ENCODE measurements at places on chromosomes 2 and 18.

- H3K27ac ChIP-seq, result no peak overlapping the region
- no peaks in the 10 kb centered on the region for H3K36me3 ChIP-seq
- H3K4me3 ChIP-seq, result no peak overlapping the region
- DNase-seq, result no peak
Observed at GRCh38 chr2:14577843-14578242, 54.7 kb upstream of the LRATD1 start.

DNA sequence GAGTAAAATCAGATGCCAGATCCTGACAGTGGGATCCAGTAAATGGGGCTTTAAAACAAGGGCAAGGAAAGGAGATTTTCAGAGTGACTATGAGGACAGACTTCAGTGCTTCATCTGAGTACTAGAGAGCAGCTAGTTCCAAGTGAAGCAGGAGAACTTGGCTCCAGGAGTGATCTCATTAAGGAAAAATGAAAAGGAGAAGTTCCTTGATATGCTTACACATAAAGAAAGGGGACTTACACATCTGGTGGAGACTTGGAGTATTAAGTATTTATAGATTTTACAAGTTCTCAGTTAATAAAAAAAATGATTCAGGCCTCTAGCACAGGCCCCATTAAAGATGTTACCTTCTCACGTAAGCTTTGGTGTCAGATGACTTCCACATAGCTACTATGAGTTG lies 105.8 kb downstream of the ICOS start:
- no peak overlapping the region for H3K4me3 ChIP-seq
- peaks cover 6% of the 10 kb centered on the region for H3K4me1 ChIP-seq
- DNase-seq, result no peak
- H3K27me3 ChIP-seq, result no peaks in the 10 kb centered on the region
- H3K36me3 ChIP-seq, result no peaks in the 10 kb centered on the region
- no peak overlapping the region for H3K27ac ChIP-seq

DNA sequence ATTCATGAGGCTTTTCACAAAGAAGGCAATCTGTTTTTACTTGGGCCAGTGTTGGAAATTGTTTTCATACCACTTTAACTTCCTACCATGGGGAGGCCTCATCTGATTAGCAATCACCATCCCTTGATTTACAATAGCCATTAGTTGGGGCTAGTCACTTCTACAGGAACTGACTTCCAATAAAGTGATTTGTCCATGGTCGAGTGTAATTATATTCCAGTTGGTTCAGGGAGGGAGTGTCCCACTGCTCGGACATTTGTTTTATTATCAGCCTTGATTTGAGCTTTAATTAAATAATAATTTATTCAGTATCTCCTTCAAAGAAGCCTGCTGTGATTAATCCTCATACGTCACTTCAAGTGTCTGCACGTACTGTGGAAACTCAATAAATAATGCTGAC lies 233.9 kb upstream of the CNTNAP5 start:
- no peaks in the 10 kb centered on the region for H3K36me3 ChIP-seq
- no peak overlapping the region for H3K27ac ChIP-seq
- no peak for DNase-seq
- peaks cover 14% of the 10 kb centered on the region for H3K4me1 ChIP-seq
- no peaks in the 10 kb centered on the region for H3K27me3 ChIP-seq
- no peak overlapping the region for H3K4me3 ChIP-seq

DNA sequence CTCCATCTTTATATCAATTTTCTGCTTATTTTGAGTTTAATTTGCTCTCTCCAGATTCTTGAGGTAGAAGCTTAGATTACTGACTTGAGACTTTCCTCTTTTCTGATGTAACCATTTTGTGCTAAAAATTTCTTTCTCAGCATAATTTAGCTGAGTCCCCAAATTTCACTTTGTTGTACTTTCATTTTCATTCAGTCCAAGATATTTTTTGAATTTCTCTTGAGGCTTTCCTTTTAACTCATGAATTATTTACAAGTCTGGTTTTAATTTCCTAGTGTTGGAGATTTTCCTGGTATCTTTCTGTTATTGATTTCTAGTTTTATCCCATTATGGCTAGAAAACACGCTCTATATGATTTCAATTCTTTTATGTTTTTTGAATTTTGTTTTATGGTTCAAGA lies 144.7 kb upstream of the PGAP1 start:
- no peak overlapping the region for H3K4me3 ChIP-seq
- H3K4me1 ChIP-seq, result peaks cover 5% of the 10 kb centered on the region
- H3K27ac ChIP-seq, result no peak overlapping the region
- H3K36me3 ChIP-seq, result peaks cover 4% of the 10 kb centered on the region
- no peaks in the 10 kb centered on the region for H3K27me3 ChIP-seq
- DNase-seq, result no peak

DNA sequence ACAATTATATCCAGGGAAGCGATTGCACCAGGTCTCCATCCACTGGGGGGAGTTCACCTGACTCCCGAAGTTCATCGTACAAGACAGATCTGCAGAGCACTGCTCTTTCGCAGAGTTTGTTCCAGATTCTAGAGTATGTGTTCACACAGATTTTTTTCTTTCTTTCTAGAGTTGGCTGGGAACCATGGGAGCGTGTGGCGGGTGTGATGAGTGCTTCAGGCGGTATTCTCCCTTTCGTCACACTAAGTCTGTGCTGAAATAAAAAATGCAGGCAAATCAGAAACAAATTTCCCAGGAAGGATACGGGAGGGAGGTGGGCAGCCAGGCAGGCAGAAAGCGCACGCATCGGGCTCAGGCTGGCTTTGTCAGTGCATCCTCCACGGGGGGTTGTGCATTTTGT lies 129.8 kb upstream of the SOX11 start:
- no peaks in the 10 kb centered on the region for H3K27me3 ChIP-seq
- no peak overlapping the region for H3K4me3 ChIP-seq
- H3K36me3 ChIP-seq, result no peaks in the 10 kb centered on the region
- H3K27ac ChIP-seq, result no peak overlapping the region

- no peak overlapping the region for H3K27ac ChIP-seq
- no peaks in the 10 kb centered on the region for H3K27me3 ChIP-seq
- DNase-seq, result no peak
- no peaks in the 10 kb centered on the region for H3K4me1 ChIP-seq
- no peak overlapping the region for H3K4me3 ChIP-seq
Observed at GRCh38 chr2:186346216-186346615, 139.8 kb upstream of the ZC3H15 start.

- no peaks in the 10 kb centered on the region for H3K36me3 ChIP-seq
- no peaks in the 10 kb centered on the region for H3K4me1 ChIP-seq
- H3K27me3 ChIP-seq, result no peaks in the 10 kb centered on the region
- peak; percentile 33 for DNase-seq
- no peak overlapping the region for H3K4me3 ChIP-seq
Observed at GRCh38 chr2:68357605-68358337, 7.3 kb upstream of the PLEK start.

DNA sequence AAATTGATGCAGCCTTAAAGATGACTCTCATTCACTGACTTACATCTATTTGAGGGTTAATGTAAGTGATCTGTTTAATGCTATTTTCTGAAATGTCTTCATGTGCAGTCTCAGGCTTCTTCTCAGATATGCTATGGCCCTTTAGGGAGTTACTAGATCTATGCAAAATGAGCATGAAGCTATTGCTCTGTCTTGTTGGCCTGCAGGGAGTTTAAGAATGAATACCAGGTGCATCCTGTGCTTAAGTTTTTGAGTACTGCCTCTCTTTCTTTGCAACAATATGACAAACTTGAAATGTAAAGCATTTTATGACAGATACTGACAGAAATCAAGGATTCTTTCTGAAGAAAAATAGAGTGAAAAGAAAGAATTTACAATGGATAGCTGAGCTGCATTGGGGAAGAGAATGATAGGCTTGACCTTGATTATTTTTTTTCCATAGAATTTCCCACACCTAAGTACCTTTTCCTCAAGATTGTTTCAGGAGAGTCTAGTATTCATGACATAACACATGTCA lies 1058.3 kb upstream of the TMEFF2 start:
- no peak overlapping the region for H3K27ac ChIP-seq
- no peaks in the 10 kb centered on the region for H3K27me3 ChIP-seq
- DNase-seq, result no peak
- no peak overlapping the region for H3K4me3 ChIP-seq
- H3K36me3 ChIP-seq, result no peaks in the 10 kb centered on the region

DNA sequence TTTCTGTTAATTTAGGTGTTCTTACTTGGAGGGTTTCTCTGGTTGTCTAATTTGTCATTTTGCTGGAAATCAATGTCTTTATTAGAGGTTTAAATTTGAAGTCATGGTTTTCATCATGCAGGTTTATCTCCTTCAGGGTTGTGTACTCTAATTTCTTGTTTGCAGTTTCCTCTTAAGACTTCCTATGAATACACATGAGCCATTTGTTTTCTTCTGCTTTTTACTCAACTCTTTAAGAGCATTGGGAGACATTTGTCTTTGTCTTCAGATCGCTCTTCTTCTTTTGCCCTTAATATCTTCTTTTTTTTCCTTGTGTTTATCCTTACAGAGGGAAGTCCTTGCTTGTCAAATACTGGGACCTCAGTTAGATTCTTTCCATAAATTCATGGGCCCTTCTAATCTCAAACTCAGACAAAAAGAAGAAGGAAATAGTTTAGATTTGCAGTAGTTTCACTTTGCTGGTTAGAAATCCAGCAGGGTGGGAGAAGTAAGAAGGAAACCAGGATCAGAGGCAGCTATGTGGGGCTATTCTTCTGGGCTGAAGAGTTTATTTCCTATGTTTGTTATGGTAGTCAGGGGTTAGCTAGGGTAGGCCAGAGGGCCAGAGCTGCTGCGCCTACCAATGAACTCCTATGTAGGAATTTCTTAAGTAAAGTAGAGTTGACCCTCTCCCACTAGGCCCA lies 176.6 kb downstream of the DYSF start:
- no peaks in the 10 kb centered on the region for H3K27me3 ChIP-seq
- no peak overlapping the region for H3K27ac ChIP-seq
- H3K4me3 ChIP-seq, result no peak overlapping the region
- no peaks in the 10 kb centered on the region for H3K36me3 ChIP-seq
- no peak for DNase-seq

DNA sequence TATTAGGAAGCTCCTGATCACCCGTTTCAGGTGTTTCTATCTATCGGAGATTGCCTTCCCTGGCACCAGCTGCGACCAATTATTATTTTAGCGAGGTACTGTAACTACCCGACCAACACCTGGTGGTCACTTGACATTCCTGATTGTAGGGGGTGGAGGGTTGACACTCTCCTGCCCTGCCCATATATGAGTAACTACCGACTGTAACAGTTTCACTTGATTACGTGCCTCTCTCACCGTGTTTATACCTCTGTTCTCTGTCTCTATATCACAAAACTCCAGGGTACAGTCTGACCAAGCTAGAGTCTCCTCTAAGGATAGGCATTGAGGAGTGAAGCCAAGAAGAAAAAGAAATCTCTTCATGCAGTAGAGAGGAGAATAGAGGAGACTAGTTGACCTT lies 268.0 kb upstream of the LRATD1 start:
- no peaks in the 10 kb centered on the region for H3K4me1 ChIP-seq
- no peak overlapping the region for H3K4me3 ChIP-seq
- H3K27ac ChIP-seq, result no peak overlapping the region
- H3K27me3 ChIP-seq, result no peaks in the 10 kb centered on the region
